ENCODE measurements at places on chromosomes 2 and 18.

GRCh38 chr2:235025800-235026536, 74.2 kb downstream of the SH3BP4 start:
- DNase-seq, result peak; percentile 89

DNA sequence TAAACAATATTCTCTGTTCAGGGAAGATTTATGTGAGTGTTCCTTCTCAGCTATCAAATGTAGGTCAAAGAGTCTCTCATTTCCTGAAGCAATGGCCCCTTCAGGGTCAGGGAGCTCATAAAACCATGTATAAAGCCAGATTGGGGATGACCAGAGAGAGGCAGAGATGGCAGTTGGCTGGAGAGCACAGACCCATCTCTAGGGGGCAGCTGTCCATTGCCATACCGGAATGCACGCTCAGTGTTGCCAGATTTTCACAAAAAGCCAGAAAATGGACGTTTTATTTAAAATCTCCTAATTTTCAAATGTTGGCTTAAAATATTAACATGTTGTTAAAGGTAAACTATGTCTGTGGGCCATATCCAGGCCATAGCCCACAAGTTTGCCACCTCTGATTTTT, 1920.7 kb upstream of the CELF4 start:
- no peak for DNase-seq

DNA sequence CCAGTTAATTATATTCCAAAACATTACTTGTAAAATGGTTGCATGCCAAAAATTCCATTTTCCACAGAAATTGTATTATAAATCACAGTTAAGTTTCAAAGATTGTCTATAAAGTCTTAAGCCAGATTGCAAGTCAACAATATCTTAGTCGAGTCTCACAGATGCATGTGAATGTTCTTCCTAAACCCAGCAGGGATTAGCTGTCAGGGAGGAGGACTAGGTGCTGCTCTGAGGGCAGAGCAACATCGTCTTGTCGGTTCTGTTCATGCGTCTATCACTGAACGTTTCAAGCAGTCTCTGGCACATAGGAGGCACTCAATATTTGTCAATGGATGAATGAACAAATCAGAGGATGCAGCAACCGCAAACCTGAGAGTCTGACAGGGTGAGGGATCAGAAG, 27.0 kb downstream of the EPB41L3 start:
- DNase-seq, result no peak

DNA sequence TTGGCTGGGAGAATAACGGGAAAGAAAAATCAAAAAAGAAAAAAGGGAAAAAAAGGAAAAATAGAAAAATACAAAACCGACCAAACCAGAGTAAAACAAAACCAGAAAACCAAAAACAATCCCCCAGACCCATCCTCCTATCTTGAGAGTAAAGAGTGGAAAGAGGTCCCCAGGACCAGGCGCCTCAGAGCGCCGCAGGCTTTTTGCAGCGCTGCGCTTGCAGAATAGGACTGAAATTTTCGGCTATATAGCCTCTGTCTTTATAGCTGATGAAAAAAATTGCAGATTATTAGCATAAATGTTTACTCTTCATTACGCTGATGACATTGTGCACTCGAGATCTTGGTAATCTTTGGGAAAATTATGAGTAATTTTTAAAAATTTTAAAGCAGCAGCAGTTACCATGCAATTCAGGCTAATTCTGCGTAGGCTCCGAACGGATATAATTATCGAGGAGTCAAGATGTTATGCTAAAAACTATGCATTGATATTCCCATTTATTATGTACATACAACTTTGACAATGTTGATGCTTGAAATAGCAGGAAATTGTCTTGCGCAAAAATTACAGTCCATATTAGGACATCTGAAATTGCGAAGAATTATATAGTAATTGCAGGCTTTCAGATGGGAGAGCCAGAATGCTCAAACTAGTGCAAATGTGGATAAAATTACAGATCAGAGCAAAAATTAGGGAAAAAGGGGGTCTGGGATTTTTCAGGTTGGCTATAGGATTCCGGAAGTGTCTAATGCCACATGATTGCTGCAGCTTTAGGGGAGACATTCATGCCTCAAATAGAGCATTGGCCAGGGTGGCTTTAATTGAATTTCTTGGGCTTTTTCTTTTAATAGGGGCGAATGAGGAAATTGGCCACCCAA, 8.3 kb downstream of the DLX1 start:
- no peak for DNase-seq

DNA sequence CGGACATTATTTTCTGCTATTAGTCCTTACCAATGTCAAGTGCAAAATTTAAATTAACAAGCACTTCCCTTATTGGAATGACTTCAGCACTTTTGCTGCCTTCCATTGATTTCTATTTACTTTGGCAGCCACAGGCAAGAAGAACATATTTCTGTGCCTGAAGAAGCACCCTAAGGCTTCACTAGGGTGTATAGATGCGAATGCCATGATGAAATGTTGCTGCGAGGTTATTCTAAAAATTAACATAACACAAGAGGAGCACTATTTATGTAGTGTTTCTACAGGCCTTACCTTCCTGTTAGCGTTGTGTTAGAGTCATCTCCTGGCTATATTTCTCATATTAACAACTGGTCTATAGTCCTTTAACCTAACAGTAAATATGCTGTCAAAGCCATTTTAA, 365.0 kb upstream of the HNRNPA3 start:
- no peak for DNase-seq

DNA sequence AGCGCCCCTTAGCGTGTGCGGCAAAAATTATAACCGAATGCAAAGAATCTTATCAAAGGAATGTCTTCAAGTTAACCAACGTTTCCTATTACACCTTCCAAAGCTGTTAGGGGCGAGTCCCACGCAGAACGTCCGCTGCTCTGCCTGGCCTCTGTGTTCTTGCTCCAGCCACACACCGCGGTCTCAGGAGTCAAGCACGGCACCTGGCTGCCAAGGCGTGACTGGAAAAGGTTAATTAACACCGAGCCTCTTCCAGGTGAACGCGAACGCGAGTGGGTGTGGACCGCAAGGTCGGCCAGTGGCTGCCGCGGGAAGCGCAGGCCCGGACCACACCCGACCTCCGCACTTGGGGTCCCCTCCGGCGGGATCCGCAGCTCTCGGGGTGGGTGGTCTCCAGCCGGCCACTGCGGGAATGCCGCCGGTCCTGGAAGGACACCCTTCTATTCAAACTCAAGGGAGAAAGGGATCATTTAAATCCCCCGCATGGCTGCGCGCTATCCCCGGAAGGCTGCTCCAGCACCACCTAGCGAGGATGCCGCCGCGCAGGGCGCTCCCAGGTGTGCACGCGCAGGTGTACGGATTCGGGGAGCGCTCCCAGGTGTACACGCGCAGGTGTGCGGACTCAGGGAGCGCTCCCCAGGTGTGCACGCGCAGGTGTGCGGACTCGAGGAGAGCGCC, 830 bp downstream of the CYB5A start:
- no peak for DNase-seq

DNA sequence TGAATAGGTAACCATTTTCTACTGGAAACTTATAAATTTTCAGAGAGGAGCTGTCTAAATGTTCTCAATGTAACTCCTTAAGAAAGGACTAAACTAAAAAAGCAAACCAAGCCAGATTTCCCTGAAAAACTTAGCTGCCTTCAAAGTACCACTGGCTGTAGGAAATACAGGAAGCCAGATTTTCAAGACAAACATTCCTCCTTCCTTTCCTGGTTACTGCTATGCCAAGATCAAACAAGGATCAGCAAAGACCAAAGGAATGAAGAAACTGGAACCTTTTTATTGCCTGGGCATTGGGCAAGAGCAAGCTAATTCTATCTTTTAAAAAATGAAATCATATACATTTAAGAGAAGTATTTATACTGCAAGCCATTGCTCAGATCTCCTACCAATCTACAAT, 212.7 kb downstream of the DYM start:
- peak; percentile 24 for DNase-seq

DNA sequence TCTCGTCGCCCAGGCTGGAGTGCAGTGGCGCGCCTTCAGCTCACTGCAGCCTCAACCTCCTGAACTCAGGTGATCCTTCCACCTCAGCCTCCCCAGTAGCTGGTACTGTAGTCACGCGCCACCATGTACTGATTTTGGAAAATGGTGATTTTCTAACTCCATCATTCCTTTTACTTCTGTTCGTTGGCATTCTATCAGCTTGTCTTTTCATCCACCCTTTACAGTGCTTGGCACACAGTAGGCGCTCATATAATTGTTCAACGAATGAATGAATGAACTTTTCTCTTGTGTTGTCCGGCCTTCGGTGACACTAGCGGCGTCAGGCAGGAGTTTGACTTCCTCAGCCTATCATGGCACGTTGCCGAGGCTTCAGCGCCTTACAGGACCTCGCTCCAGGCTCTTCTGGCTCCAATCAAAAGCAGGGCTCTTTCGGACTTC, 373 bp upstream of the MTHFD2 start:
- no peak for DNase-seq

GRCh38 chr18:13217971-13218367, 591 bp upstream of the LDLRAD4 start:
- peak; percentile 56 for DNase-seq

Measured in astrocyte of the hippocampus (primary cell).